ENCODE measurements at places on chromosomes 1 and 21.

DNA sequence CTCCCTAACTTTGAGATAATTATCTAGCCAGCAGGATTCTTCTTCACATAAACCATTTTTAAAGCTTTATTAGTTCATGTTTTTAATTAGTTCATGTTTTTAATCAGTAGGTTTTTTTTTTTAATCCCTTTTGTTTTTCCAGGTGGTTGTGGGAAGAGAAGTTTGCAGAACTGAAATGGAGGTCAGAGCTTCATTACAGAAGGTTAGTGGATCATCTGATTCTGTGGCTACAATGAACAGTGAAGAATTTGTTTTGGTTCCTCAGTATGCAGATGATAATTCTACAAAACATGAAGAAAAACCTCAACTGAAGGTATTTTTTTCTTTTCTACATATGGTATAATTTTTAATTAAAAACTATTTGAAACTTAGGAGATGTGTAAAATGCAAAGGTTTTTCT, 59.7 kb downstream of the RABGAP1L start:
- no peak for DNase-seq

- no peak for DNase-seq
Measured at GRCh38 chr1:192577145-192578140, 1.9 kb downstream of the RGS1 start.

GRCh38 chr1:203278885-203279406, 26.4 kb upstream of the BTG2 start:
- DNase-seq = no peak

DNA sequence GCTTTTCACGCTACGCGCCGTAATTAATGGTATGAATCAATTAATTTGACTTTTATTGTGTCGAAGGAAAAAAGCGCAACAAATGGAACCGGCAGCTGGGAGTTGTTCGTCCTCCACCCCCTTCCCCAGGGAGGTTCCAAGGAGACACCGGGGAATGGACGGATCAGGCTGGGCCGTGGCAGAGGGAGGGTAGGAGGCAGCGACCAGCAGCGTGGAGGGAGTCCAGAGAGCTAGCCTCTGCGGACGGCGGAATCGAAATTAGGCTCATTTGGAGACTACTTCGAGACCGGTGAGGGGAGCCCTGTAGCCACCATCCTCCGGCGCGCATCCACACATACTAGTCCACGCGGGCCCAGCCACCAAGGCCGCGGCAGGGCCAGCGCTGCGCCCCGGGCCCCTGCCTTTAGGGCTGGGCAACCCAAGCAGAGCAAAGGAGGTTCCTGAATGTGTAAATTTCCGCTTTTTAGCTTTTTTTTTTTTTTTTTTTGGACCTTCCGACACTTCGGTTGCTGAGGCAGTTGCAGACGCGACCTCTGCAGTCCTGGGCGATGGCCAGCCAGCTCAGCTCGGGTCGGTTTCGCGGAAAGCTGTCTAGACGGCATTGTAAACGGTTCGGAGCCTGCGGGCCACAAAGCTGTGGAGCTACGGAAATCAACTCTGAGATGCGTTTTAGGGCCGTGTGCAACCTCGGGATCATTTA, 2.2 kb upstream of the FOXD3 start:
- DNase-seq = no peak

GRCh38 chr1:81547261-81547911, 253.3 kb upstream of the ADGRL2 start:
- DNase-seq = no peak
